ENCODE measurements at places on chromosomes 1 and 21.
A peak's percentile ranks its signal among the peaks of the same experiment; 100 is the strongest.

DNA sequence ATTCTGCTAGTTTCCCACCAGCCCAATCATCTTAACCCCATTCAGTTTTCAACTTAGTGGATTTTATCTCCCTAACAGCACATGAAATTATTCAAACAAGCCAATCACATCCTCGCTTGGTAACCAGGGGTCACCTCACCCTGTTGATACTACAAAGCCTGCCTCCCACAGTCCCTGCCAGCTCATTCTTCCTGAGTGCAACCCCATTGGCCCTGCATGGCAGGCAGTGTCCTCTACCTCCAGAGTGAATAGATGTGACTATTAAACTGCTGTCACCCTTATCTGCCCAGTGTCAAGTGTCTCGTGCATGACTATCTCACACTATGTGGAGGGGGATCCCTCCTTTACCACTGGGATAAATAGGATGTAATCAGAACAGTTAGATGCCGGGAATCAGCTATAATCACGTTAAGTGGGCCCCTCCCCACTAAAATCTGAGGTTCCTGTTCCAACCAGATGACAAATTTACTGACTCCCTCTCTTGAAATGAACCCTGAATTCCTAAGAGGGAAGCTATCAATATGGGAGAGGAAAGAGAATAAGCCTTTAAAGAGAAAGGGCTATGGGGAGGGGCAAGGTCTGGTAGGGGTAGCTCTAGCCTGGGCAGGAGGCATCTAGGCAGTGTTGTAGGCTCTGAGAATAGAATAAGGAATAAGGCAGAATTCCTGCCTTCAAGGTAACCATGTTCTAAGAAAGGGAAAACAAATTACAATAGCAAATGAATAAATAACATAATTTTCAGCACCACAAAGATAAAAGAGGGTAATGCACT, 155.9 kb downstream of the SLC30A10 start:
- DNase-seq: no peak

GRCh38 chr1:67559222-67559700, 125.7 kb upstream of the GADD45A start:
- peak; percentile 79 for DNase-seq

GRCh38 chr1:111707906-111708305, 31.3 kb downstream of the INKA2 start:
- DNase-seq: peak; percentile 36

DNA sequence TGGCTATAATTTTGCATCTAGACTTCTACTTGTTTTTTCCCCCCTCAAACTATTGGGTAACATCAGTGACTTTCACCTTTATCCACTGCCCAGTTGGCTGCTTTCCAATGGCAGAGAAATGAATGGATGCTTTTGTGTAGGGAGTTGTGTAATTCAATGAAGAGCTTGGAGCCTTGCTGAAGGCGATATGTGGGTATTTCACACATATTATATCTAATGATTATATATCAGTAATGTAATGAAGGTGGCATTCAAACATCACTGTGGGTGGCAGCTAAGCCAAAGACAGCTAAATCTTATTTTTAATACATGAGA, 81.2 kb downstream of the TGFB2 start:
- peak; percentile 47 for DNase-seq

- DNase-seq: no peak
Observed at GRCh38 chr1:25001125-25001915, 71.2 kb upstream of the RUNX3 start.

DNA sequence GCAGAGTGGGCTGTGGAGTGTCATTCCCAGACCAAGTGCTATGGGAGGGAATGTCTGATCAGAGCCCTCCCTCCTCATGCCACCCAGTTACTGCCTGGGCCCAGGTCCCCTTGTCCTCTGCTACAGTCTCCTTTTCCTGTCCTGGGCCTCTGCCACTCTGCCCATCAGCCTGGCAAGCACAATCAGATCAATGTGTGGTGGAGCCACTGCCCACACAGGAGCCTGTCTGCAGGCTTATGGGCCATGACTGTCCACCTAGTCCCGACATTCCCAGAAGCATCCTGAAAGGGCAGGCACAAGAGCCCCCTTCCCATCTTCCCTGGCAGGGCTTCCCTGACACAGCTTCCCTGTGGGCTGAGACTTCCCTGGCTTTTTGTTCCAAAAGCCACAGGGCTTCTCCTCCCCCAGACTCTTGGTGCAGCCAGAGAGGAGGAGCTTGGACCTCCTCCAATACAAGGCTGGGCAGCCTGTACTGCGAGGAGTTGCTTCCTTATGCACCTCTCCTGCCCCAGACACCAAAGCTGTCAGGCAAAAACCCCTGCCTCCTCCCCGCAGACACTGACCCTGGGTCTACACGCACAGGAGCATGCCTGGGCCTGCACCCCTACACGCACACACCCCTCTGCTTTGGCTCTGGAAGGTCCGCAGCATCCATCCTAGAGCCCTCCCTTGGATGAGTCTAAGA, 29.2 kb upstream of the CNTN2 start:
- DNase-seq: no peak

GRCh38 chr1:230806552-230806951, 59.4 kb downstream of the CAPN9 start:
- DNase-seq: no peak

DNA sequence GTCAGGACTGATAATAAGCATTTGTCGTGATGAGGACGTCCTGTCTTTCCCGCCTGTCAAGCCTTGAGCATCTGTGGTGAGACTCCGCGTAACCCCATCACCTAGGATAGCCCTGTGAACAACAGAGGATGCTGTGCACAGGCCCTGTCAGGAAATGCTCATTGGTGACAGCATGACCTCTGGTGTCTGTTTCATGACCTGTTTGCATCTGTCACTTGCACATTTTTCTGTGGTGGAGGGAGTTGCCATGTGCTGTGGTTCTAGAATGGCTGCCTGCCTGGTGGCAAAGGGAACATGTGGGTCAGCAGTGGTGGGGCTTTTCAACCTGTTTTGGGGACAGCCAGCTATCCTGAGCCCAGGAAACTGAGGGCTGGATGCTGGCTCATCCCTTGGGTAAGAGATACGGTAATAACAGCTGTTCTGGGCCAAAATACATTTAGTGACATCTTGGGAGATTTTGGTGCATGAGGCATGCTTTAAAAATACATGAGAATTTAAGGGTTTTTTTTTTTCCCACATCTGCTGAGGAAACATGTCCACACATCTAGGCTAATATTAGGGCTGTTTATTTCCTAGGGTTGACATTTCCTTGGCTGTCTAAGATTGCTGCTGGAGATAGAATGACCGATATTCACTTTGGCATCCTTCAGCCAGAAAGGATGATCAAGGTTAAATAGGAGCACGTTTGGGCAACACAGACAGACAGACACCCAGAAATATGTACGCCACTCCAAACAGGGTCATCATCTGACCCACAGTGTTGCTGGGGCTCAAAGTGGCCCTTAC, 52.9 kb downstream of the KCNC4 start:
- DNase-seq: no peak

DNA sequence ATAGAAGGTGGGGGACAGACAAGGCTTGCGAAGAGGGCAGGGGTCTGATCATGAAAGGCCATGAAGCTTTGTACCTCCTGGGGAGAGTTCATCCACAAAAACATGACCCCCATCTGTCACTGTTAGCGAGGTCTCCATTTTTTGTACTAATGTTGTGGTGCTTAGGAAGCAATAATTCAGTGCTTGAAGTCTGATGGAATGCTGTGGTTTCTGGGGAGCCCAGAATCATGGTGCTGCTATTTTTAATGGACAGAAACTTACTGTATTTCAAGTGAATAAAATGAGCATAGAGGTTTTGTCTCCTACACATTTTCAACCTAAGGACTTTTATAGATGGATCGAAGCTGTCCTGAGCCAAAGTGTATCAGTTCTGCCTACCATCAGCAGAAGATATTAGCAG, 28.2 kb upstream of the RGL1 start:
- no peak for DNase-seq

GRCh38 chr21:25967181-25967900, 203.2 kb downstream of the APP start:
- peak; percentile 12 for DNase-seq

GRCh38 chr1:196209265-196209664, 399.0 kb downstream of the KCNT2 start:
- no peak for DNase-seq

- DNase-seq: no peak
Observed at GRCh38 chr1:29853716-29854330, 617.5 kb downstream of the PTPRU start.

- peak; percentile 65 for DNase-seq
Observed at GRCh38 chr21:37463083-37463801, 96.7 kb downstream of the DYRK1A start.

DNA sequence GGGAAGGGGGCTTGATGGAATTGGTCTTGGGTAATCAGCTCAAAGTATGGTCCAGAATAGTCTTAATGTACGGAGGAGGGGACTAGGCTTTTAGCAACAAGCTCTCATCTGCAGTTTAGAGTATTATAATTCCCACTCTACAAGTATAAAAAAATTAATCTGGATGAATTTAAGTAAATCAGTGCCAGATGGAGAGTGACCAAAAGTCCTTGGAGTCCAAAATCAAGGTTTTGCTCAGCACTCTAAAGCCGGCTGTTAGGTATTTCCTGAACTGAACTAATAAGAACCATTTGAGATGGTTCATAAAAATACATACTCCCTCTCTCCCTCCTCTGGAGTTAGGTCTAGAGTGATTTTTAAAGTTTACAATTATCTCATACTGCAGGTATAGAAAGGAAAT, 23.7 kb downstream of the GLUL start:
- no peak for DNase-seq

- no peak for DNase-seq
Observed at GRCh38 chr21:45821315-45821962, 160.1 kb upstream of the COL6A1 start.

- no peak for DNase-seq
Observed at GRCh38 chr1:57204091-57204490, 219.8 kb downstream of the DAB1 start.

DNA sequence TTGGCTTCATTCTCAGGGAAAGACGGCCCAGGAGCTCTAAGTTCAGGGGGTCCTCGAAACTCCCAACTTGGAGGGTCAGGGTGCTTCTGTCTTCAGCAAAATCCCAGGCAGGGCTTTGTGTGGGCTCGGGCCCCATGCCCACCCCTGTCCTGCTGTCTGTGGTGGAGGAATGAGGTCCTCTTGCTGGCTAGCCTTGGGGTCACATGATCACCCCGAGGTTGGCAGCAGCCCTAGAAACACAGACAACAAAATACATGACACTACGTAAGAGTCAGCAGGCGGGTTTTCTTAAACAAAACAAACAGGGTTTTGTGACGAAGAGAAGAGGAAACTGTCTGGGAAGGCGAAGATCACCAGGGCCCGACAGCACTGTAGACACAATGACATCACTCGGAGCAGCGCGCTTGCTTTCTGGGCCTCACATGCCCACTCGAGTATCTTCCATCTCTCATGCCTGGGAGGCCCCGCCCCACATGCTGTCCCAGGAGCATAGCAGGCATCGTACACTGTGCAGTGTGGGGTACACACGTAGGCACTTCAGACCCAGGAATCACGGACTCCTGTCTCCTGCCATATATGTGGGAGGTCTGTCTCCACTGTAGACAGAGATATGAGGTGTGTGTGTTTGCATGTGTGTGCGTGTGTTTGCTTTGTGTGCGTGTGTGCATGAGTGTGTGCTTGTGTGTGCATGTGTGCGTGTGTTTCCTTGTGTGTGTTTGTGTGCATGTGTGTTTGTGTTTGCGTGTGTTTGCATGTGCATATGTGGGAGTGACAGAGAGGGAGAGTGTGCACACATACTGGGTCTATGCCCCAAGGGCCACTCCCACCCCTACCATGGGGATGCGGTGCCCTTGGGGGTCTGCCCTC, 94.7 kb downstream of the SIK1 start:
- DNase-seq: peak; percentile 70

DNA sequence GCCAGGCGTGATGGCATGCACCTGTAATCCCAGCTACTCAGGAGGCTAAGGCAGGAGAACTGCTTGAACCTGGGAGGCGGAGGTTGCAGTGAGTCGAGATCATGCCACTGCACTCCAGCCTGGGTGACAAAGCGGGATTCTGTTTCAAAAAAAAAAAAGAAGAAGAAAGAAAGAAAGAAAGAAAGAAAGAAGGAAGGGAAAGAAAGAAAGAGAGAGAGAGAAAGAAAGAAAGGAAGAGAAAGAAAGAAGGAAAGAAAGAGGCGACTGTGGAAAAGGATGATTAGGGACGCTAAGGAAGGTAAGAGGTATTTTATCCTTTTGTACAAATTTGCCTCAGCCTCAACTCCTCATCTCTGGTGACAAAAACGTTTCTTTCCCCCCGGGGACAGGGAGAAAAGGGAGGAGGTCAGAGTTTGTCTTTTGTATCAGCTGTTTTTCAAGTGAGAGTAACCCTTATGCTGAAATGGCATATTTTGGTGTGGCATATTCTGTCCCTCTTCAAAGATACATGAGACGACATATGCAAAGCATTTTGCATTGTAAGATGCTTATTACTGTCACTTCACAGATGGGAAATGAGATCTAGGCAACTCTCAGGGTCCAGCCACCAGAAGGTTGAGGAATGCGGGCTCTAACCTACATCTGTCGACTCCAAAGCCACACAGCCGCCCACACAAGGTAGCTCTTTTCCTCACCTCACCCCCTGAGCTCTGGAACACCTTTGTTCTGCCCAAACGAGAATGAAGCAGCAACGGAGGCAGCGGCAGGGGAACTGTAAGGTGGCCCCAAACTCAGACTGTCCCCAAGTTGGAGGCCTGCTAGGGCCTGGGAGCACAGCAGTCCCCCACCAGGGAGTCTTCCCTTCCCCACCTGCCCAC, 38.0 kb downstream of the NUAK2 start:
- no peak for DNase-seq

- peak; percentile 64 for DNase-seq
Observed at GRCh38 chr1:40980453-40981121, 1.1 kb downstream of the CTPS1 start.

GRCh38 chr1:201357636-201358348, 19.7 kb downstream of the TNNT2 start:
- DNase-seq: no peak

GRCh38 chr1:71228241-71228640, 147.4 kb upstream of the ZRANB2 start:
- DNase-seq: no peak

DNA sequence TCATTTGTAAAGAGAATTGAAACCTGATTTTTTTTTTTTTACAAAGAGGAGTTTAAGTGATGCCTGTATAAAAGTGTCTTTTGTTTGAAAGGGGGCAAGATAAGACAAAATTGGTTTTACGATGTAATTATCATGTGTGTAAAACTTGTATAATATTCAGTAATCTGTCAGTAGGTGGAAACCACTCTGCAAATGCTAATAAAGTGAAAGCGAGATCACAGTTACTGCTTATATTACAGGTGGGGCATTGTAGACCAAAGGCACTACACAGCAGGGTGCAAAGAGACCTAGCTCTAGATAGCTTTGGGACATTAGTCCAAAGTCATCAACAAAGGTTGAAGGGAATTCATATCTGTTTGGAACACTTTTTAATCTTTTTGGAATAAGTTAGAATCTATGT, 174.2 kb downstream of the LHX8 start:
- DNase-seq: no peak

DNA sequence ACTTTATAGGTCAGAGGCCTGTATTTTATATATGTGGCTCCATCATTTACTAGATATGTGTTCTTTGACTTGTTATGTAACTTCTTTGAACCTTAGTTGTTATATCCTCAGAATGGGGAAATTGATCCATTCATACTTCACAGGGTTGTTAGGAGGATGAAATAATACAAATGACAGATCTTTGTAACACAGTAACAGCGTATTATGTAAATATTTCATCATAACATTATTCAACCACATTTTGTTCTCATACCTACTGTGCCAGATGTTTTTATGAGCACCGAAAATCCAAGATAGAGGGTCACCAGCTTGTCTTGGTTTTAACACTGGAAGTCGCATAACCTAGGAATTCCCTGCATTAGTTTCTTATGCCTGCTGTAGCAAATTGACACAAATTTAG, 3.3 kb downstream of the SUCO start:
- no peak for DNase-seq

- DNase-seq: no peak
Observed at GRCh38 chr1:106619080-106619826, 437.2 kb upstream of the PRMT6 start.
